ENCODE measurements at places on chromosomes 16 and 17.

DNA sequence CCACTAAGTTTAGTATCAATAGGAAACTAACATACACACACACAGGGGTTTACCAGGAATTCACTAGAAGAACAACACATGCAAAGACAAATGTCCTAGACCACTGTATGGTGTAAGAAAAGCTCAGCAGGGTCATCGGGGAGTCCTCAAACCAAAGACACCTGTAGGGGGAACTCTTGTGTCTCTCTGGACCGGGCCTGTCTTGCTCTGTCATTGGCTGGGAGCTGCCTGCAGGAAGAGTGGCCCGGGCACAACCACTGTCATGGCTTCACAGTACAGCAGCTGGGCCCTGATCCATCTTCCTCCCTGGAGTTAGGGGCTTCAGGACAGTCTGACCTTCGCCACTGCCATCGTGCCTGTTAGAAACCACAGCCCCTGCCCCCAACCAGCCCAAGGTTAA lies 263.6 kb upstream of the DYNLRB2 start:
- DNase-seq = no peak

DNA sequence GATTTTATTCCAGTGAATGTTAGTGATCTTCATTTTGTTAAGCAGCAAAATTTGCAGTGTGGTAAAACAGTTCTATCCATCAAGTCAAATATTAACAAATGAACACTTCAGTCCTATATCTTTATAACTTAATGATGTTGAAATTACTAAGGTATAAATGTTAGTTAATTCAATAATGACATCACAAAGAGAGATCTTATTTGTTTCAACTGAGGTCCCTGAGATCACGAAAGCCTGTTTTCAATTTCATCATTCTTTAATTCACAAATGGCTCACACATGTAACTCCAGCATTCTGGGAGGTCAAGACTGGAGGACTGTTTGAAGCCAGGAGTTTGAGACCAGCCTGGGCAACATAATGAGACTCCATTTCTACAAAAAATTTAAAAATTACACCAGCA lies 13.9 kb downstream of the SMURF2 start:
- no peak for DNase-seq

DNA sequence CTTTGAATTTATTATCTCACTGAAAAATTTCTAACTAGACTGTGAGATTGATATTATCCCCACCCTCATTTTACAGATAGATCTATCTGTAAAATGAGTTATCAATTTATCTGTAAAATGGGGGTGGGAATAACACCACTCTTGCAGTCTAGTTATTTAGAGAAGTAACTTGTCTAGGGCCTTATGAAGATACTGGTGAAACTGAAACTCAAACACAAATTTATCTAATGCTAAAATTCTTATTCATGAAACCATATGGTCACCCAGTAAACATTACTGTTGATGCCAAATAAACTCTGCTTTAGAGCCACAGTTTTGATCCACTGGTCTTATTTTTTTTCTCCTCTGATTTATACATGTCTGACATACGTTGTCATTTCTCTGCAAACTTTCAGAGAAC lies 52.1 kb upstream of the SMIM36 start:
- no peak for DNase-seq

GRCh38 chr17:36657763-36658490 lies 56.5 kb downstream of the MRM1 start:
- DNase-seq = no peak
